ENCODE measurements at places on chromosomes 16 and 17. TPM values are rescaled to one million over a fixed set of nuclear protein-coding genes. Genes with fewer than 3 reads are reported as not detected.

DNA sequence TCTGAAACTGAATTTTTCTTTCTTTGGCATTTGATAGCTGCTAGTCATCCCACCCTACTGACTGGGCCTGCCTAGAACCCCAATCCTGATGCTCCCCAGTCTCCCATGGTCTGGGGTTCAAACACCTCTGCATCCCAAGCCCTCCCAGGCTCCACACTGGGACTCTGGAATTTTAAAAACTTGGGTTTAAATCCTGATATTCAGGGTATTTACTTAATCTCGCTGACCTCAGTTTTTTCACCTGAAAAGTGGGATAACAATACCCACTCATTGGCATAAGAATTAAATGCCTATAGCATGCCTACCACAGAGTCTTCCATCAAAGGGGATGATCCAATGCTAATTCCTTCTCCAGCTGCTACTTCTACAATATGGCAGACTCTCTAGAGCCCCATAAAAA lies 264.4 kb downstream of the NPIPA8 start:
- DNase-seq: no peak

- no peak for DNase-seq
These were observed 806 bp downstream of the MRM1 start for GRCh38 chr17:36602030-36602748.

The RASL10B gene
- 13.7 TPM for total RNA-seq

The GSG1L gene
- 0.27 TPM for total RNA-seq

DNA sequence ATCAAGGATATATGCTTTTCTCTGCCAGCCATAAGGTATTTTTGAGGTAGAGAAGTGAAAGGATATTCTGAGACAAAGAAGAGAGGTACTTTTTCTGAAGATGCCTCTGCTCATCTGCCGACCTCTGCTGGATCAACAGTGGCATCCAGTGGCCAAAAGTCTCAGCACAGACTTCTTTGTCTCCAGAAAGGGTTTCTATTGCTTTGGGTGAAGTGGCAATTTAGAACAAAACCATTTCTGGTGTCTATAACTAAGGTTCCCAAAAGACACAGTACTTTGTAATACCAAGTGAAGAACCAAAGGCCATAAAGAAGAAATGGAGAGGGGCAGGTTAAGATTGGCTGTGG lies 155.2 kb upstream of the C17orf78 start:
- no peak for DNase-seq

- no peak for DNase-seq
These were observed 105.1 kb downstream of the CHD9 start for GRCh38 chr16:53159781-53160436.

The VTN gene
- total RNA-seq: 139 TPM

- DNase-seq: no peak
These were observed 442.6 kb upstream of the HSBP1 start for GRCh38 chr16:83365166-83365565.

- no peak for DNase-seq
These were observed at the start of gene CCR7 for GRCh38 chr17:40564883-40565768. CCR7 (minus strand) TSS chr17:40565472; CDS start chr17:40565409, 63 bp downstream.

The TBC1D3G gene
- not detected for total RNA-seq

The CCL7 gene
- not detected for total RNA-seq

The EDC4 gene
- total RNA-seq: 110 TPM

The RASD1 gene
- 5.6 TPM for total RNA-seq

The KRTAP4-6 gene
- total RNA-seq: not detected

The ITGA2B gene
- total RNA-seq: 1.2 TPM

DNA sequence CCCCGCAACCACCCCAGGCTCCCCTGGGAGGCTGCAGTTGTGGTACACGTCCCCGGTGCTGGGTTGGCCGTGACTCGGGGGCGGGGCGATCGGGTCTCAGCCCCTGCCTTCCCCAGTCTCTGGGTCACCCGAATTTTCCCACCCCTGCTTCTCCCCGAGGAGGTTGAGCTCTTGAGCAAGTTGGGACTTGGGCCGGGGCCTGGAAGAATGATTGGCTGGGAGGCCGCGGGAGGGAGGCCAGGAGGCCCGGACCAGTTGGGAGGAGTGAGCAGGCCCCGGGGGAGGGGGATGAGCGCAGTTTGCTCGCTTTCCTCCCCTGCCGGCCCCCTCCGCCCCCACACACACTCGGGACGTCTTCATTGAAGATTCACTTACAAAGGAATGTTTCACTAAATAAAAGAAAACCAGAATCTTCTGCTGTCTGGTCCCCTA lies 4.5 kb upstream of the HEXIM1 start:
- no peak for DNase-seq

The CCL16 gene
- not detected for total RNA-seq

- DNase-seq: no peak
These were observed 8.2 kb downstream of the RBFOX3 start for GRCh38 chr17:79602621-79603020.

DNA sequence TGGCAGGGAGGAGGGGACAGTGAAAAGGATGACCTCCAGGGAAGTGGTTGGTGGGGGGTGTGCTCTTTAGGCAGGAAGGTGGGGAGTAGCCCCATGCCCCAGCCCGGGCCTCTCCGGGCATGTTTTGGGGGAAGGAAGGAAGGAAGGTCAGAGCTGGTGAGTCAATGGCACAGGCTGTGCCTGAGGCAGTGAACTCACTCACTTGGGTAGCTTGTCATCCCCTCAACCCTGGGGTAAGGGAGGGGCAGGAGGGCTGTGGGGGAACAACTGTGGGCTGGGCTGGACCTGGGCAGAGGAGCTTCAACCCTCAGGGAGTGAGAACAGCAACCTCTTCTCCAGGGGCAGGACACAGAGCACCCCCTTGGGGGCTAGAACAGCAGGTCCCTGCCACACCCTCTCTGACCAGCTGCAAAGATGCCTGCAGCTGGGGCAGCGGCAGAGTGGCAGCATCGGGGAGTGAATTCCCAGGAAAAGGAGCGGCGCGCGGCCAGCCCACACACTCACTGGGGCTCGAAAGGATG lies 6.3 kb downstream of the CSF3 start:
- no peak for DNase-seq

The ADAP2 gene
- total RNA-seq: 2.3 TPM

DNA sequence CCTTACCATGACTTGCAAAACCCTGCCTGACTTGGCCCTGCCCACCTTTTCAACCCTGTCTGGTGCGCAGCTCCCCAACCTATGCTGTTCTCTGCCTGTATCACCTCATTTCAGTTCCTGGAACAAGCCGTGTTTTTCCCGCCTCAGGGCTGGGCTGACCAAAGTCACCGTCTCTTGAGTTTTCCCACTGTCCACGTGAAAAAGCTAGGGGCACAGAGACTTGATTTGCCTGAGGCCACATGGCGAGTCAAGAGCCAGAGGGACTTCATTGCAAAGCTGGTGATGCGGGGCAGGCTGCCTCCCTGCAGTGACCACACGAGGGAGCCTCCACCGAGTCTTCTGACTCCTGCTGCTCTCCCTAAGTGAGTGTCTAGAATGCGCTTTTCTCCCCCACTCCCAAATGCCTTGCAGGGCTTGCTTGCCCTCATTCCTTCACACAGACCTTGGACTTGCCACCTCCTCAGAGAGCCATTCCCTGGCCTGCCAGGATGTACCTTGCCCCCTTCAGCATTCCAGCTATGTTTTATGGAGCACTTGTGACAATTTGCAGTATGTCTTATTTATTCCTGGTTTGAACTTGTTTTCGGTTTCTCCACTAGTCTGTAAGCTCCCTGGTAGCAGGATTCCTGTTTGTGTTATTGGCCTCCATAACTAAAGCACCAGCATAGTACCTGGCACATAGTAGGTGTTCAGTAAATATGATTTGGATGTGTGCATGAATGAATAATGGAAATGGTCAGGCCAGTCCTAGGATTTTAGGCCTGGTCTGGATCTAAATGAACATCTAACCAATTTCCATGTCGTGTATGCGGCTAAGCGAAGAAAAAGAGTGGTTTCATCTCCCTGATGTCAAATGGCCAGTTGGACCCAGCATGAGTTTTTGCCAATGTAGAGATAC lies 252.3 kb downstream of the SNX29 start:
- DNase-seq: peak; percentile 22

The GPR139 gene
- not detected for total RNA-seq

The KRTAP4-3 gene
- not detected for total RNA-seq

DNA sequence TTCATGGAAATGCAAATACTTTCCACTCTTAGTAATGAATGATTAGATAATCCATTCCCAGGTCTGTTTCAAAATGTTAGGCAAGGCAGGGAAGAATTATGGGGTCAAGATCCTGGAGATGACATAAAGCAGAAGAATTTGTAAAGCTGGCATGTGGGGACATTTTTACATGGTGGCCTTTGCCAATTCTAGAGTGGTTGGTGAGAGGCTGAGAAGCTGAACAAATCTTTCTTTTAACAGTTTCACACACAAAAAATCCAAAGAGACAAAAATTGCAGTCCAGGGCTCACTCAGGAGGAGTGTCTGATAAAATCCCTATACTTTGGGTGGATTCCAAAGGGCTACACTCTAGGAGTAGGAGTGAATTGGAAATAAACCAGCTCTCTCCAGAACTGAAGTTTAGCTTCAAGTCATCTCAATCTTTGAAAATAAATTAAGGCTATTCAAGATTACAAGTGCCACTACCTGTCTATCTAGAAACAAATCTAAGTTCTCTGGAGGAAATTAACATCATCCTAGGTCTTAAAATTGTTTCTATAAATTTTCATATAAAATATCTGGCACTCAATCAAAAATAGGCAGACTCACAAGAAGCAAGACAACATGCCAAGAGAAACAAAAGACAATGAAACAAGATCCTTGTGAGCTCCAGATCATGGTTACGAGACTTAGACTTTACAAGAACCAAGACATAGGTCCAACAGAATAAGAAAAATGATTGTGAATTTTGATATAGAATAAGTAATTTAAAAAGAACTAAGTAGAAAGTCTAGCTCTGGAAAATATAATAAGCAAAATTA lies 113.0 kb upstream of the AXIN2 start:
- no peak for DNase-seq

The ZPBP2 gene
- not detected for total RNA-seq

DNA sequence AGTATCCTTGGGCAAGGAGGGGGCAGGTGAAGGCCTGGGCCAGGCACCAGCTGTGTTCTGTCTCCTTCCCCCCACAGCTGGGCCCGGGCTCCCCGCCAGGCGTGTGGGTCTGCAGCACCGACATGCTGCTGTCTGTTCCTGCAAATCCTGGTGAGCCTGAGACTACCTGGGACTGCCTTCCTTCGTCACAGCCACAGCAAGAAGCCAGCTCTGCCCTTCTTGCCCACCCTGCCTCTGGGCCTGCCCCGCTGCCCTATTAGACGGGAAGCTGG lies 12.3 kb downstream of the FCSK start:
- DNase-seq: no peak

GRCh38 chr16:90002759-90003158 lies 16.5 kb downstream of the DBNDD1 start:
- no peak for DNase-seq

The RNF227 gene
- total RNA-seq: 2.3 TPM

- no peak for DNase-seq
These were observed 5.4 kb downstream of the ABCA9 start for GRCh38 chr17:69055334-69055733.

The PPM1E gene
- total RNA-seq: 1.6 TPM

The RBFOX1 gene
- total RNA-seq: 0.29 TPM

The ACAP1 gene
- not detected for total RNA-seq

DNA sequence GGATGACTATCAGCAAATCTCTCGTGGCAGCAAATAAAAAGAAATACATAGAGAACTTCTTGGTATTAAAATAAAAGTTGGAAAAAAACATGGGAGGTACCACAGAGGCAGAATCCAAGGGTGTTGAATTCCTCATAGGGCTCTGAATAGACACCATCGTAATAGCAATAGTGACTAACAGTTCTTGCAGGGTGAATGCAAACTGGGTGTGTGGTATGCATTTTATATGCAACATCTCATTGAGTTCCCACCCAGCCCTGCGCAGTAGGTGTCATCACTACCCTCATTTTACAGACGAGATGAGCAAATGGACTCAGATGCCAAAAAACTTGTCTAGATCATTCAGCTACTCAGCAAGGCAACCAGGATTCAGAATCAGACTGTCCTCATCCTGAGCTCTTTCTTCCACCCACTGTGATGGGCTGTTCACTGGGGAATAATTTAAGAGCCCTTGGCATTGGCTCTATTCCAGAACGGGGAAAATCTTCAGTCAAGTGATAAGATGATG lies 354.6 kb upstream of the CDH11 start:
- no peak for DNase-seq

The OR4D1 gene
- total RNA-seq: not detected
